ENCODE measurements at places on chromosomes 3 and 15.

GRCh38 chr3:132232231-132232792 is 84.9 kb upstream of the ACP3 start:
- no peak for DNase-seq

- peak; percentile 67 for DNase-seq
Measured at GRCh38 chr15:80455668-80456442, 51.7 kb downstream of the ARNT2 start.

DNA sequence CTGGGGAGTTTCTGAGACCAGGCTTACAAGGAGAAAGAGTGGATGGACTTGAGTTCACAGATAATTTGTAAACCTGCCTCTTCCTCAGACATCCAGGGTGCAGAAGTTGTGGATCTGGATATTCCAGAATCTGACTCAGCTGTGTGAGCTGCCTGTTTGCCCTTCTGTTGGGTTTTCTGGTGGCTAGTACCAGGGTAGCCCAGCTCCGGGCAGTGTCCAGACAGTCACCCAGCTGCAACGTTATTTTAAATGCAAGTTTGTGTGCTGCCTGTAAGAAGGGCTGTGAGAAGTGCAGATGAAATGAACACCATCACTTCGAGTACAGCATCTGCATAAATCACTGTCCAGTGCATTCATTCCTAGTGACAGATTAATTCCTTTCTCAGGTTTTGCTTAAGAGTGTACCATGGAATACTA is 1053.0 kb downstream of the TUSC7 start:
- no peak for DNase-seq

- DNase-seq: no peak
Measured at GRCh38 chr3:123753286-123753685, 130.8 kb downstream of the MYLK start.

- DNase-seq: no peak
Measured at GRCh38 chr15:68765602-68766368, 54.9 kb downstream of the ANP32A start.

- no peak for DNase-seq
Measured at GRCh38 chr15:52668133-52668532, 11.1 kb downstream of the ATOSA start.

GRCh38 chr15:54017959-54018358 is 39.7 kb downstream of the UNC13C start:
- no peak for DNase-seq

DNA sequence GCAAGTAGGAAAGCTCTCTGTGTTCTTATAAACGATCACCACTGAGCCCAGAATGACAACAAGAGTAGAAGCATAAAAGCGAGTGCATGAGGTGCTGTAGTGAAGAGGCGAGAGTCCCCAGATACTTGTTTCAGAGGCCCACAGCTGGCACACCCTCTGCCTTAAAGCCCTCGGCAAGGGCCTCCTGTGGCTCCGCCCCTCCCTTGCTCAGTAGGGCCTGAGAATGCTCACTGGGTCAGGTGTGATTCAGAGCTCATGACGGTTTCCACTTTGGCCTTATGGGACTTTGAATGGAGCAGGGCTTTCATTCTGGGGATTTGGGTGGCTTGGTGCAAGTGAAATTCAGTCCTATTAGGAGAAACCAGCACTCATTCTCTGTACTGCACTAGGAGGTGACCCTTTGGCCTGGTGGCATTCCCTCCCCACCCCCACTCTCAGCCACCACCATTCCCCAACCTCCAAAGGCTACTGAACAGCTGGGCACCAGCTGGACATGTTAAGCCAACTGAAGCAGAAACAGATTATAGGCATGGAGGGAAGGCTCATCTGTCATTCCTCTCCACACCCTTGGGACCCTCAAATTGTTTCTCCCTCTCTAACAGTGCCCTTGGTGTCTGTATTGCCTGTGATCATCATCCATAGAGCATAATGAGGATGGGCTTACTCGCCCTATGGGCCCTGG is 109.6 kb upstream of the CTDSPL start:
- no peak for DNase-seq

DNA sequence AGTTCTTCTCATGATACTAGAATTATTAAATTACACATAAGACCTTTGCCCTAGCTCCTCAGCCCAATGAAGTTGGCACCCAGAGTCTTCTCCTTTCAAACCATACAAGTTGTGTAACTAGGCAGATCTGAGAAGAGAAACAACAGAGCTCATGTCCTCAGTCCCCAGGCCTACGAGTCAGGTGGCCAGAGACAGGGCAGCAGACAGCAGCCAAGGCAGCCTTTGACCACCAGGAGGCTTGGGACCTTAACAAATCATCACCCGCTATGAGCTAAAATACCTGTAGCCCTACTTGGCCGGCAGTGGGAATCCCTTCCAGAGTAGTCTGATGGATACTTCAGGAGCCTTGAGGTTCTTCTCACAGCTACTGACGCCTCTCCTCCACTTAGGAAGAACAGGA is 18.3 kb downstream of the STIMATE start:
- no peak for DNase-seq

- no peak for DNase-seq
Measured at GRCh38 chr3:57757642-57758297, 1.7 kb downstream of the SLMAP start.

DNA sequence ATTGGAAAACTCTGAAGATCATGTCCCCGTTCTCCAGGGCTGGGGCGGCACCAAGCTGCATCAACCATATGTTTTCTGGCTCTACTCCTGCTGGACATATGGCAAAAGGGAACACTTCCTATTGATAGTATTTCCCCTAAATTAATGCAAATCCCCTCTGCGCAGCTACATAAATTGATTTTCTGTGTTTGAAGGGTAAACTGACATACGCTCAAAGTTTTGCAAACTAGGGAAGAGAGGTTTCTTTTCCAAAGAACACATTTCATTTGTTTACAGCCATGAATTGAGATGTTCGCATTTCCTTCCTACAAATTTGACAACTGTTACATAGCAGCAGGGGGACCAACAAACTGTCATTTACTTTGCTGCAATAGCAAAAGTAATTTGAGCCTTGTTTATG is 35.9 kb downstream of the CTXND1 start:
- no peak for DNase-seq

- DNase-seq: no peak
Measured at GRCh38 chr3:187290503-187290902, 1.0 kb downstream of the MASP1 start.

DNA sequence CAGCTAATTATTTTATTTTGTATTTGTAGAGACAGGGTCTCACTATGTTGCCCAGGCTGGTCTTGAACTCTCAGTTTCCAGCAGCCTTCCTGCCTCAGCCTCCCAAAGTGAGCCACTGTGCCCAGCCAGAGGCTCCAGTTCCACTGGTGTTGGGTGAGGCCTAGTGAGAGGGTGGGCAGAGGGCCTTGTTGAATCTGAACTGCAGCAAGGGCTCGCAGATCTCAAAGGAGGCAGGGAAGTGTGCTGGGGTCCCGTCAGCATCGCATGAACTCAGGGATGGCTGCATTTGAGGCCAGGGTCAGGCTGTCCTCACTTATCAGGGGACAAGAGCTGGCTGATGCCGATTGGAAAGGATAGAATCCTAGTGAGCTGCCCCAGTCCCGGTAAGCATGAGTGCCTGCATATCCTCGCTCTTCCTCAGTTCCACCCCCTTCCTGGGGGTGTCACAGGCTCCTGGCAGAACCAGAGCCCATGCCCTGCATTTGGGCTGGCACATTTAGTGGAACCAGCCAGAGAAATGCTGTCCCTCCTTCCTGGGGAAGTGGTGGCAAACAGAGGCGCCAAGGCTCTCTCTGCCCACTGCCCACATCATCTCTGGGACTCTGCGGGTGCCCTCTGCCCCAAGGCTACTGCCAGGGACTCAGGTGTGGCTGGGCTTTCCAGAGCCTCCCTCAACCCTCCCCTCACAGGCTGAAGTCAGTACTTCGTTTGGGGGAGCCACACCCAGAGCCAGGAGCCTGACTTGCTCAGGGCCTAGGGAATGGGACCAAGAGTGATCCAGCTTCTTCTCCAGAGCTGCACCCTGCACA is 24.1 kb downstream of the ALS2CL start:
- DNase-seq: no peak

DNA sequence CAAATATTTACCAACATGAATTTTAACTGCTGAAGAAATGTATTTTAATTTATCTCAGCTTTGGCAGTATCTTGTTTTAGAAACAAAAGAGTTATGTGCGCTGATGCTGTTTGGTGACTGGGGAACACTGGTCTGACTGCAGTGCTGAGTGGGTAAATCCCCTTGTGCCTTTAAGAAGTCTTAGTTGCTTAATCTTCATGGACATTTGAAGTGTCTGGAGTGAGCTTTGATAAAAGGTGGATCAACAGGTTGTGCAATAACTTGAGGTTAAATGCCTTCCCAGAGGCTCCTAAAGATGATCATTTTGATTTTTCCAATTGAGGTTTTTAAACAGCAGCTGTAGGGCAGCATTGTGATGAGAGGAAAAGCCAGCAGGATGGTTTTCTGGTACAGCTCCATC is 68.7 kb downstream of the TP63 start:
- DNase-seq: no peak

DNA sequence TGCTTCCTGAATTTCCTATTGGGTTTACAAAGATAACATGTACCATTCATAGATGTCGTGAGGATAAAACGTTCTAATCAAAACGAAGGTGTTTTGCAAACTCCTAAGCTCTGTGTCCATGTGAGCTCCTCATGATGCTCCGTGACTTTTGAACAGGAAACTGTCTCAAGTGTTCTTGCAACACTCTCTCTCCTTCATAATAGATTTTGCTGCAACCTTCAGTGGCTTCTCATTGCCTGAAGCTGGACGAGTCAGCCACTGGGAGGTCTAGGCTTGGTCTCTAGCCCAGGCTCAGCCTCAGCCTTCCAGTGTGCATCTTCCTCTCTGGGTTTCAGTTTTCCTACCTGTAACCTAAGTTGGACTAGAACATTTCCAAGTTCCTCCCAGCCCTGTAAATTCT is 18.7 kb upstream of the BCL2A1 start:
- no peak for DNase-seq
